A549 treated with CORT108297 at 1 μM for 4 hours (cell line): ENCODE measurements at places on chromosomes 12 and 14. TPM values are rescaled to one million over a fixed set of nuclear protein-coding genes. Genes with fewer than 3 reads are reported as not detected.

The ARF6 gene
- total RNA-seq: 61.5 to 74.8 TPM (median 68.2 TPM) in 5 replicates

The NOPCHAP1 gene
- total RNA-seq: 33.1 to 37.0 TPM (median 35.0 TPM) in 5 replicates

The KCNA5 gene
- not detected in 5 replicates for total RNA-seq

The LRFN5 gene
- total RNA-seq: not detected in 5 replicates

The SOAT2 gene
- total RNA-seq: 0.18 to 0.35 TPM (median 0.21 TPM) in 5 replicates

The GDF3 gene
- total RNA-seq: not detected in 5 replicates

The KNTC1 gene
- 22.1 to 24.1 TPM (median 23.3 TPM) in 5 replicates for total RNA-seq

The THTPA gene
- total RNA-seq: 13.7 to 14.9 TPM (median 14.3 TPM) in 5 replicates

The RNASE7 gene
- total RNA-seq: not detected in 5 replicates

The NINJ2 gene
- total RNA-seq: 0.30 to 0.89 TPM (median 0.71 TPM) in 5 replicates

The PMCH gene
- not detected in 5 replicates for total RNA-seq

The STXBP6 gene
- total RNA-seq: 1.4 to 2.2 TPM (median 1.9 TPM) in 5 replicates

The C1RL gene
- 8.8 to 14.6 TPM (median 12.2 TPM) in 5 replicates for total RNA-seq

The MYF6 gene
- total RNA-seq: not detected in 5 replicates

The ACOT6 gene
- not detected in 5 replicates for total RNA-seq

The PGF gene
- total RNA-seq: 2.5 to 4.2 TPM (median 3.8 TPM) in 5 replicates

The SHMT2 gene
- 123 to 141 TPM (median 136 TPM) in 5 replicates for total RNA-seq

The MYF5 gene
- not detected in 5 replicates for total RNA-seq

The RNASE11 gene
- total RNA-seq: not detected in 5 replicates

The RPGRIP1 gene
- 0.13 to 0.24 TPM (median 0.19 TPM) in 5 replicates for total RNA-seq

The ITGB7 gene
- total RNA-seq: 0.13 to 0.59 TPM (median 0.33 TPM) in 5 replicates

The CBX5 gene
- total RNA-seq: 21.7 to 26.2 TPM (median 25.2 TPM) in 5 replicates

The CLEC4D gene
- not detected in 5 replicates for total RNA-seq

The CD69 gene
- total RNA-seq: not detected in 5 replicates

The RNASE2 gene
- total RNA-seq: not detected in 5 replicates

The GSC gene
- 0.24 to 0.76 TPM (median 0.49 TPM) in 5 replicates for total RNA-seq

The NCAPD2 gene
- 56.1 to 74.5 TPM (median 68.1 TPM) in 5 replicates for total RNA-seq

The SPIC gene
- not detected in 5 replicates for total RNA-seq

The FIGNL2 gene
- 0.17 to 0.30 TPM (median 0.29 TPM) in 5 replicates for total RNA-seq

The SCNN1A gene
- 10.8 to 15.6 TPM (median 14.9 TPM) in 5 replicates for total RNA-seq

The RNASE3 gene
- not detected in 5 replicates for total RNA-seq

The C12orf75 gene
- total RNA-seq: 116 to 157 TPM (median 123 TPM) in 5 replicates

The GNB3 gene
- total RNA-seq: 0.72 to 3.3 TPM (median 2.2 TPM) in 5 replicates

The SOX5 gene
- total RNA-seq: not detected in 5 replicates

The INSM2 gene
- 0.02 to 0.08 TPM (median 0.07 TPM) in 3 of 5 replicates, not detected in the others for total RNA-seq

The SMAGP gene
- total RNA-seq: 20.2 to 25.3 TPM (median 23.0 TPM) in 5 replicates

The ACRBP gene
- 0.11 to 0.34 TPM (median 0.16 TPM) in 5 replicates for total RNA-seq

The MANSC1 gene
- total RNA-seq: 3.2 to 4.3 TPM (median 3.9 TPM) in 5 replicates

The CLEC4E gene
- 0.27 to 0.47 TPM (median 0.36 TPM) in 4 of 5 replicates, not detected in the other for total RNA-seq

The INHBC gene
- total RNA-seq: 0.05 to 0.08 TPM in 2 of 5 replicates, not detected in the others

The GLIPR1L1 gene
- total RNA-seq: not detected in 5 replicates

The GLT1D1 gene
- total RNA-seq: not detected in 5 replicates

The TAMALIN gene
- 0.32 to 0.58 TPM (median 0.41 TPM) in 5 replicates for total RNA-seq

The ASCL1 gene
- not detected in 5 replicates for total RNA-seq

The GUCY2C gene
- 0.02 TPM in 2 of 5 replicates, not detected in the others for total RNA-seq

The OR4K13 gene
- total RNA-seq: not detected in 5 replicates

The FAM181A gene
- not detected in 5 replicates for total RNA-seq

The AJUBA gene
- 35.7 to 49.4 TPM (median 39.5 TPM) in 5 replicates for total RNA-seq

The RILPL1 gene
- total RNA-seq: 8.4 to 14.2 TPM (median 12.8 TPM) in 5 replicates

The ITGA7 gene
- 1.0 to 1.5 TPM (median 1.3 TPM) in 5 replicates for total RNA-seq

The TSPAN8 gene
- total RNA-seq: 0.08 to 0.27 TPM (median 0.10 TPM) in 3 of 5 replicates, not detected in the others

The SIX1 gene
- 6.5 to 8.9 TPM (median 8.8 TPM) in 5 replicates for total RNA-seq

The RAD9B gene
- 0.15 to 0.38 TPM (median 0.17 TPM) in 5 replicates for total RNA-seq

The E2F7 gene
- total RNA-seq: 6.6 to 8.4 TPM (median 7.2 TPM) in 5 replicates

The FBXO21 gene
- total RNA-seq: 32.7 to 44.3 TPM (median 39.2 TPM) in 5 replicates

The CELA1 gene
- total RNA-seq: not detected in 5 replicates
